ENCODE measurements at places on chromosomes 5 and 9.

DNA sequence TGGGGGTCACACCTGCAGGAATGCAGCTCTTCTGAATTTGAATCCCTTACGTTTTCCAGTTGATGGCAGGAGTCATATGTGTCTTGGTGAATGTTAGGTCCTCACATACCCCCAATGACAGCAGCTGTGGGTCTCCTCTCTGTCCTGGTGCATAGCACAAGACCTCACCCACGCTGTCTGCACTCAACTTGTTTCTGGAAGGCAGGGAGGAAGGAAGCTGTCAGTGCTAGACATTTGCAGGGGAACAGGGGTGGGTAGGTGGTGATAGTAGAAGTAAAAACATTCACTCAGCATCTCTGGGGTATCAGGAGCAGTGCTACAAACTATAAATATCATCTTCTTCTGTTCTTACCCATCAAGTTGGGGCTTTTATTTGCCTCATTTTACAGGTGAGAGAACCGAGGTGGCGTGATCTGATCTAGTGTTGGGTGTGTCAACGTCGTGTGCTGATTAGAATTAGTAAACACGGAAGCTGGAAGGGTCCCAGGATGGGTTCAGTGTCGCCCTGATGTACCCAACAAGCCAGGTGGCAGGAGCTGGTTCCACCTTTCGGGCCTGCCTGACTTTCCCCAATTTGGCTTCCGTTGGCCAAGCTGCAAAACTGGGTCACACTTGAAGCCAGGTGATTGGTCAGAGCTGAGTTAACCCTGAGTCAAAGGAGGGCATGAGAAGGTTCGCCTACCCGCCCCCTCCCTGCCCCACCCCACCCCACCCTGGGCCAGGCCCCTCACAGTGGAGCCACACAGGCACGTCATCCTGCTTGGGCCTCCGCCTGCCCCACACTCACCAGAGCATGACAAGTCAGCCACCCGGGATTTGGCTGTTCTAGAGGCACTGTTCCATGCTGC, 15.8 kb downstream of the ERGIC1 start:
- DNase-seq, result no peak

GRCh38 chr5:28576022-28576421, 1537.6 kb upstream of the CDH9 start:
- DNase-seq, result no peak

- DNase-seq, result no peak
Measured at GRCh38 chr5:180873615-180874520, 12.8 kb upstream of the ZFP62 start.

DNA sequence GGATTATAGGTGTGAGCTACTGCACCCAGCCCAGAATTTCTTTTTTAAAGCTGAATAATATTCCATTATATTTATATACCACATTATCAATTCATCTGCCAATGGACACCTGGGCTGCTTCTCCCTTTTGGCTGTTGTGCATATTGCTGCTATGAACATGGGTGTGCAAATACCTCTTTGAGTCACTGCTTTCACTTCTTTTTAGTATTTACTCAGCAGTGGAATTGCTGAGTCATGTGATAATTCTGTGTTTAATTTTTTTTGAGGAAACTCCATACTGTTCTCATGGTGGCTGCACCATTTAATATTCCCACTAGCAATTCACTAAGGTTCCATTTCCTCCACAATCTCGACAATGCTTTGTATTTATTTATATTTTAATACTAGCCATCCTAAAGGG, 36.1 kb upstream of the KIF4B start:
- DNase-seq, result no peak

DNA sequence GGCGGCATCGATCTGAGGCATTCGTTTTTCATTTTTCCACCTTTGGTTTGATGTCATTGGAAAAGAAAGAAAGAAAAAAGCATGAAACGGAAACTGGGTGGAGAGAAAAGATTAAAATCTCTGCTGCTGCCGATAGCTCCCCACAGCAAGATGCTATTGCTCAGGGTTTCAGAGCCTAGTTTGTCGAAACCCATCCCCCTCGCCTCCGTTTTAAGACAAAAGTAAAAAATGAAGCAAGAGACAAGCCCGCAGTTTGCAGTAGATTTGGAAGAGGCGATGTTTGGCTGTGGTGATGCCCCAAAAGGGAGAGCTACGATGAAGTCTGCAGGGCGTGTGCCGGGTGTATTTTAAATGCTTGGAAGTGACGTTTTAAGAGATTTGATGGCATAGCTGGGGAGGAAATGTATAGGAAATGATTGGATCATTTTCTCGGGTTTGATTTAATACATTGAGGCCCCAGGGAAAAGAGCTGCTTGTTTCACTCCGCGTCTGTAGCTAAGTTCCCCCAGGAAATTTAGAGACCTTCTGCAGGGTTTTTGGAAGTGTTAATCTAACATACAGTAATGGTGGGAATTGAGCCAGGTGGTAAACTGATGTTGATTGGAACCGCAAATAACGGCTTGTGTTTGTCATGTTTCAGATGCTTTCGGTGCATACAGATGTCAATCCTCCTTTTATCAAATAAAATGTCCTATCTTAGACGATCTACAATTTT, 909 bp downstream of the NDFIP1 start:
- no peak for DNase-seq

DNA sequence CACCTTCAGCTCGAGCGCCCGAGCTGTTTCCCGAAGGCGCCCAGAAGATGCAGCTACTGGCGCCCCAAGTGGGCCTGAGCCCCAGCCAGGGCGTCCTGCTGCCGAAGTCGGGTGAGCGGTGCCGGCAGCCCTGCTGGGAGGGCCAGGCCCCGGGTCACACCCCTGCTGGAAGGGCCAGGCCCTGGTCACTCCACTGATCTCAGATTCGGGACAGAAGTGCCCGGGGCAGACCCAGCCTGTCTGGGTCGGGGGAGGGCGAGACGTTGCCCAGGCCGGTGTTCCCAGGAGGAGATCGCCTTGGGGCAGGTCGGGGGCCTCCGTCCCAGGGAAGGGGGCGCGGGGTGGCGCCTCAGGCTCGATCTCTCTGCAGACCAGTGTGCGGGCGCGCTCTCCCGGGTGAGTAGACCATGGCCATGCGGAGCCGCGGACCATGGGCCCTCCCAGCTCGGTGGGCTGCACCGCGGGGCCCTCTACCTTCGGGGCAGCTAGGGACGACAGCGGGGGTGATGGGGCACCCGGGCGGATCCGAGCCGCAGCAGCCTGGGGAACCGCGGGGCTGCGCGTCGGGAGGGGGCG, 2.3 kb downstream of the LCNL1 start:
- DNase-seq, result no peak

GRCh38 chr5:75681125-75681830, 36.0 kb downstream of the POC5 start:
- DNase-seq, result no peak

DNA sequence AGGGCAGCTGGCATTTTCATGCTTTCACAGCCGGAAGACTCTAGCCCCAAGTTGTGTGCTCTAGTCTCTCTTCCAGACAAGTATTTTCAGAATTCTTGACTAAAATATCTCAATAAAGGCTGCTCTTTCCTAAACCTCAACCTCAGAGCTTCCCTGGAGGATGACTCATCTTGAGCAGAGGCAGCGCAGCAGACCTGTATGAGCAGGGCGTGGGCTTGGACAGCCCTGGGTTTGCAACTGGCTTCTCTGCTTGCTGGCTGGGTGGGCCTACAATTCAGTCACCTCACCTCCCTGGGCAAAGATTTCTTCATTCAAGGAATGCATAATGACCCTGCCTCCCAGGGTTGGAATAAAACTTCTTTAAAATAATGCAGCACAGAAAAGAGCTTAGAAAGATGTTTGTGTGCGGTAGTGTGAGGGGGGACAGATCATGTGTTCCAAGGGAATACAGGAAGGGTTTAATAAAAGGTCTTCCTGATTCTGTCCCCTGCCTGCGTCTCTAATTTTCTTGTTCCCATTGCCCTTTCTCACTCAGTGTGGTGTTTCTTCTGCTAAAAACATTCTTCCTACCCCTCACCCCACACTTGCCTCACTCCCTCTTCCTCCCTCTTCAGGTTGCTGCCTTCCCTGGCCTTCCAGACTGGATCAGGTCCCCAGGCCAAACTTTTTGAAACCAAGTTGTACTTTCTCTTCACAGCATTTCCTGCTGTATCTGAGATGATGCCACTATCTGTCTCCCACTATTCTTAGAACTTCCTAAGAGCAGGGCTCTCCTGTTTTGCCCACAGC, 39.4 kb upstream of the MAP1B start:
- DNase-seq, result no peak

GRCh38 chr5:148455185-148455584, 71.4 kb downstream of the FBXO38 start:
- no peak for DNase-seq

- no peak for DNase-seq
Measured at GRCh38 chr9:12988258-12988657, 213.4 kb downstream of the LURAP1L start.

GRCh38 chr9:108158236-108158995, 668.8 kb upstream of the KLF4 start:
- DNase-seq, result no peak

GRCh38 chr5:180865981-180866695, 5.1 kb upstream of the ZFP62 start:
- DNase-seq, result no peak

- DNase-seq, result no peak
Measured at GRCh38 chr9:35570709-35571504, 34.2 kb upstream of the TESK1 start.

DNA sequence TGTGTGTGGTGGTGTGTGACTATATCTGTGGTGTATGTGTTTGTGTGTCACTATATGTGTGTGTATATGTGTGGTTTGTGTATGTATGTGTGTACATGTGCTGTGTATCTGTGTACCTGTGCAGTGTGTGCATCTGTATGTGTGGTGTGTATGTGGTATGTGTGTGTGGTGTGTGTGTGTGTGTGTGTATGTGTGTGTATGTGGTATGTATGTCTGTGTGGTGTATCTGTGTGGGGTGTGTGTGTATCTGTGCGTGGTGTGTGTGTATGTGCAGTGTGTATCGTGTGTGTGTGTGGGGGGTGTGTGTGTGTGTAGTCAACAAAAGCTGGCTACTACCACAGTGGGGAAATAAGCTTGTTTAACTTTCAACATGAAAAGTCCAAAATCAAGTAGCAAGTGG, 31.6 kb upstream of the TENT4A start:
- no peak for DNase-seq

DNA sequence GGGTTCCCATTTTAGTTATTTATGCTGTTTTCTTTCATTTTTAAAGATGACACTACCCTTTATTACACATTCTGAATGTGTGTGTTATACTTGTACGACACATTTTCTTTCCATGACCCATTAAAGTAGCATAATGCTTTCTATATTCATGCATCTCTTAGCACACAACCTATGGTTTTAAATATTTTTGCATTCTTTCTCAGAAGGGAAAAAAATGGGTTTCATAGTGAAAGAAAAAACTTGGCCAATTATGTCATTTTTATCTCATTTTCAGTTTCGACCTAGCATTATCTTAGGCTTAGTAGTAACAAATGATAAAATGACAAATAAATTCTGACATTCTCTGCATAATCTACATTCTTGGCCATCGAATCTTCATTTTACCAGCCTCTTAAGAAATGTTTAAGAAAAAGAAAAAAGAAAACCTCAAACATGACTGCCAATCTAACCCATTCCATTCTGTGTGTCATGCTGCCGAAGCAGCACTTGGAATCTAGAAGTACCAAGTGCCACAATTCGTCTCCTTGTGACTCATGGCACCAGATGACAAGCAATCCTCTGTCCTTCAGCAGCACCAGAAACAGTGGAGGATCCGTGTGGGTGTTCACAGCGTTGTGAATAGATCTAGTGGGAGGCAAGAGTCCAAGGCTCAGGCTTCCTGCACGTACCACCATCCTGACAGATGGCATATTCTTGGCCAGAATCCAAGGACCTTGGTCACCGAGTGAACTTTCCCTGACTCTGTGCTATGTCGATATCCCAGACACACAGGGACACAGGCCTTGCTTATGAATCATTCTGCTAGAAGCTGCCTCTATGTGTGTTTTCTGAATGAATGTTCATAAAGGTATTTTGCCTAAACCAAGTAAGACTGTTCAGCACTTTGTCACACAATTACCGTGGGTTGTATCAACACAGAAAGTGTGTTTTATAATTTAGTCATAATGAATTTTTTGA, 502.7 kb downstream of the NR2F1-AS1 start:
- DNase-seq, result no peak

- no peak for DNase-seq
Measured at GRCh38 chr9:36898431-36899020, 135.5 kb downstream of the PAX5 start.

DNA sequence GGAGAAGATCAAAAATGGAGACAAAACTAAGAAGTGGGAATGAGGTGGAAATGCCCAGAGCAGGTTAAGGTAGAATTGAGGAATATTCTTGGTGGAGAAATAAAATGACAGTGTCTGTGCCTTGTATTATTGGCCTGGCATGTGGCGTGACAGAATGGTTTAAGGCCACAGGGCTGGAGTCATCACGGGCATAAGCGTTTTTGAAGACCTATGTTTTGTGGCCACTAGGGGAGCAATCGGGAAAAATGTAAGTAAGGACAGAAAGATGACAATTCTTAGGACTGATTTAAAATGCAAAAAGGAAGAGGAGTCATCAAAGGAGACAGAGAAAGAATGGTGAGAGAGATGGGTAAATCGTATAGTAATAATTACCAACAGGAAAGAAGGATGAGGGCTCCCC, 72.2 kb upstream of the EPB41L4A start:
- DNase-seq, result no peak

Data from stimulated activated CD4-positive, alpha-beta T cell treated with anti-CD3 and anti-CD28 coated beads, TNF-alpha, amount 100 ng/mL, for 4 hours (primary cell).